ENCODE measurements at places on chromosomes 6 and 20. TPM values are rescaled to one million over a fixed set of nuclear protein-coding genes. Genes with fewer than 3 reads are reported as not detected.

Gene CLDN20
- total RNA-seq = 0.19 TPM

Gene SLPI
- 983 TPM for total RNA-seq

Gene MATN4
- 0.09 TPM for total RNA-seq

Gene BHLHE23
- not detected for total RNA-seq

Gene KIAA0408
- 0.34 TPM for total RNA-seq

Gene MACROD2
- 1.8 TPM for total RNA-seq

Gene TMEM74B
- 0.95 TPM for total RNA-seq

Gene TRIM15
- total RNA-seq = not detected

Gene CPNE5
- 1.2 TPM for total RNA-seq

Gene ZSCAN16
- total RNA-seq = 2.8 TPM

Gene MMP24
- not detected for total RNA-seq

Gene MOCS1
- 10.9 TPM for total RNA-seq

Gene C6orf58
- total RNA-seq = not detected

Gene TULP4
- 55.5 TPM for total RNA-seq

Gene ARMC12
- total RNA-seq = not detected

Gene IL17A
- total RNA-seq = not detected

Gene NKAIN4
- total RNA-seq = not detected

Gene MTFR2
- total RNA-seq = 2.7 TPM

DNA sequence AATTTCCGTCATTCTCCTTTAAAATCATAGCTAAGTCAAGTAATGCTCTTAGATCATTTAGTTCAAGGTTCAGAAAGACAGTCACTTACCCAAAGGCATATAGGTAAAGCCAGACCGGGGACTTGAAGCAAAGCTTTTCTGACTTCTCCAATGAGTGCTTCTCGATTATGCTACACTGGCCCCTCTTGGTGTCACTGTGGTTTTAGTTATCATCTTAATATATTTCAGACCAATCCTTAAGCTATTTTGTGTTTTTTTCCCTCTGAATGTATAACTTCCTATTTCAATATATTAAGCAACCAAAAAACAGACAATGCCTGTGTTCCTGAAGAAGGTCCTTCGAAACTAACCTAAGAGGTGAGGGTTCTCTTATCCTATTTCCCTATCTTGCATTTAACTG, 3.9 kb downstream of the PRDM1 start:
- DNase-seq = no peak

DNA sequence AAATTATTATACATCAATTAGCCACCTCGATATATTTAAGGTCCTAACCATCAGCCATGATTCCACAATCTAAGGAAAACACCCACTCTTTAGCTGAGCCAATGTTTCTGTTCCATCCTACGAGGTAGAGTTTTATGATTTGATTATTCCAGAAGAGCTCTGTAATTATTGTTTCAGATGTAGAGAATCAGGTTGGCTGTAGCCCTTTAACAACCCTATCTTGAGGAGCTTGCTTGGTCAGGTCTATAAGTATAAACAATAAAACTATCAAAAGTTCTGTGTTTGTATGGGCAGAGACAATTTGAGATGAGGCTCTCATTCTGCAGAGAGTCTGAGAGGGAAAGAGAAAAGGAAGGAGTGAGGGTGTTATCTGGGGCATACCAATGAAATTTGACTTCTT, at the start of gene PBOV1:
TSS of gene PBOV1 (minus strand) at position 43 of the 400 bp plus-strand sequence. CDS start 96 bp downstream, outside the sequence.
- DNase-seq = no peak

- DNase-seq = no peak
These were observed 3.3 kb downstream of the ADGRB3 start for GRCh38 chr6:68638230-68638900.

- no peak for DNase-seq
These were observed 18.4 kb downstream of the LAMA4 start for GRCh38 chr6:112235956-112236355.

- no peak for DNase-seq
These were observed 180.6 kb upstream of the PDE10A start for GRCh38 chr6:165843568-165844113.

GRCh38 chr6:160430751-160431150, 82.6 kb downstream of the SLC22A3 start:
- DNase-seq = no peak

GRCh38 chr6:143863771-143864170, 503 bp upstream of the ZC2HC1B start:
- no peak for DNase-seq

DNA sequence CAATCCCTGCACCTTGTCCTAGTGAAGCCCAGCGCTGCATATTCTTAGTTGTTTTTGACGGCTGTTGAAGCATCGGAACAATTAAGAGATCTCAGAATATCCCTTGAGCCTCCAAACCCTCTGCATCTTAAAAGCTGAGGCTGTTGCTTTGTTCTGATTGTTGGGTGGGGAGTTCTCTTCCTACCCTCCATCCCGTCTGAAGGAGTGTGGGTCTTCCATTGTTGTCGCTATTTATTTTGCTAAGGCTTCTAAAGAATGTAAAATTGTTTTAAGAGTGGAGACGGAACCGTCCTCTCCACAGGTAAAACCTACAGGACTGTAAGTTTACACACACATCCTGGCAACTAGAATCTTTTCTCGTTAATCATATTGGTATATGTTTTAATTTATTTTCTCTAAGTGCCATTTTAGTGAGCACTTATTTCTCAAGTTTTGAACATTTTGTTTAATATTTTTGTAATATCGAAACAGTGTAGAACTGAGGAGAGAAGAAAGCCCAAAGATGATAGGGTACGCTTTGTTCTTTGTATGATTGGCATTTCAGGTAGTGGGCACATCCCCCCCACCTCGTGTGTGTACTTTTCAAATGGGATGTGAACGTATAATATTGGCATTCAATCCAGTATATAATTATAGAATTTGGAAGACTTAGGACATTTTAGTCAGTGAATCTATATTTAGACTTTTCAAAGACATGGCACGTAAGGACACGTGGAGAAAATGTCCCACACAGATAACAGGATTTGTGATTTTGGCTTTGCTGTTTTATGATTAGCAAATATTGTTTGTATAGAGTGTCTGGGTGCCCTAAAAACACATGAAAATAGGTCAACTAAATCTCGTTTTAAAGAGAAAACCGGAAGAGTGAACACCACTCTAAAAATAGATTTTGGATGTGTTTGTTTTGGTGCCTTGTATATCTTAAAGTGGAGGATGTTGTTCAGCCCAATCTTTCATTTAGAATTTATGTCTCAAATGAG, 1.3 kb downstream of the RNF146 start:
- no peak for DNase-seq

DNA sequence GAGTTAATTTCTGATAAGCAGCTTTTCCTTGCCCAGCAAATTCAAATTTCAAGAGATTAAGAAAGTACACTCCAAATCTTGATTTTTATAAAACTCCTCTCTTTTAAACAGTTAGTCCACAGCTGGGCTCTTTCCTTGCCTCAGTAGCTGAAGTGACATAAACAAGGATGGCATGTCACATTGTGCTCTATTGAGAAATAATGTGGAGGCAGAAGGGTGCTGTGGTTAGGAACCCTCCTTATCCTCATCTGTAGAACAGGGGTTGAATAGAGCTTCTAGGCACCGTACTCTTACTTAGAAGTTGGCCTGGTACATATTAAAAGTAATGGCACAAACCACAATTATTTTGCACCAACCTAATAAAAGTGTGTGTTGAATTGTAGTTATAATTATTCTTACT, 70.3 kb downstream of the RSPO3 start:
- no peak for DNase-seq

DNA sequence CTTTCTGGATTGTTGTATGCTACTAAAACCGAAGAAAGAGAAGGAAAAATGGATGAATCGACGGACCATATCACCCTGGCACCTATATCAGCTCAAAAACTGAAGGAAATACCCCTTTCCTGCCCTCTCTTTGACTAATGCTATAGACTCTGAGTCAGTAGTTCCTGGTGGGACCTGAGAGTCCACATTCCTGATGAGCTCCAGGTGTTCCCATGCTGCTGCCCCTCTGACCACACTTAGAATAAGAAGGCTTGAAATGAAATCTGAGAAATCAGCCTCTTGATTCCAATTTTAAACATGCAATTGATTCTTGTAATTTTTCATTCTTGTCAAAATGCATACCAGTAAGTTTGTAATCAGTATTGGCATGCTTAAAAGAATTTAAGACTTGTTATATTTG, 75.2 kb downstream of the PRL start:
- no peak for DNase-seq

DNA sequence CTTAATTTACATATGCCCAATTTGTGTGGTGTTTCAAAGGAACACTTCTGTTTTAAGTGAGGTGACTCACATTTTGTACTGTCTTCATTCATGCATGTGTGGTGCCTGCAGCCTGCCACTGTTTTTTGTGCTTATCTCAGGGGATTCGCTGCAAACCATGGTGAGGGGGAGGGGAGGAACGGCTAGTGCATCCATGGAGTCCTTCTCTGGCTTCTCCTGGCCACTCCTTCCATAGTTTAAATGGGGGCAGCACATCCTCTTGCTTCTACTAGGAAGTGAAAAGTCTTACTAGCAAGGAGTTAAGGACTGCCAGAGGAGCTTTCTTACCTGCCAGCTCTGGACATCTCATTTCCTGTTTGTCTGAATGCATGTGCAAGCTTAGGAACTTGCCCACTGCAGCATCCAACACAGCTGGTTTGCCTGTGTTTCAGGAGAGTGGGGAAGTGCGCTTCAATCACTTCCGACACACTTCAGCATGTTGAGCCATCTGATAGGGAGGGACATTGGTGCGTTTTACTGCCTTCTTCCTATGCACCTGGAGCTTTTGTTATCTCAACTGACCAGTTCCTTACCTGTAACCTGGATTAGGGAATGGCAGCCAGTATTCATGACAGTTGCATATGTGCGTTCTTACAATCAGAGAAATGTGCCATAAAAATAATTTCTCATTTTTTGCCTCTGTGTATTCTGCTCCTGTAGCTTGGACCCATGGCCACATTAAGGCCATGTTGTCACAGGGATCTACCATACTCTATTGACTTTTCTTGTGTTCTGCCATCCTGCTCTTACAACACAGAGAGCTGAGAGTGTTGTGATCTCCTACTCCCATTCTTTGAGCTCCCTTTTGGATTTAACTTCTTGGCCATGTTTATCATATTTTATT, 211.3 kb downstream of the ARID1B start:
- no peak for DNase-seq

GRCh38 chr20:10404023-10404628, 29.9 kb downstream of the MKKS start:
- DNase-seq = no peak

DNA sequence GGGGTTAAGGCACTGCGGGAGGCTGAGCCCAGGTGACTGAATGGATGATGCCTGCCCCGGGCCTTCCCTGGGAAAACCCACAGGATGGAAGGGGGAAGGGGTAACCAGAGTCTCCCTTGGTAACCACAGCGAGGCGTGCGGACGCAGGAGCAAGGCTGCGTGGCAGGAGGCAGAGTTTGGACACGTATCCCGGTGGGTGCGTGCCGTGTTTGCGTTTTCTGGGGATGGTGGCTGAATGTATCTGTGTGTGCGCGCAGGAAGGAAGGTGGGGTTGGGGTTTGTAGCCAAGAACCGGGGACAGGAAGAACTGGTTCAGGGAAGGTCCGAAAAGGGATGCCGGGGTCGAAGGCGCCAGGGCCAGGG, 1.8 kb downstream of the MDGA1 start:
- no peak for DNase-seq

GRCh38 chr6:83466328-83466727, 35.5 kb upstream of the ME1 start:
- DNase-seq = no peak

- no peak for DNase-seq
These were observed 4.5 kb upstream of the SPDEF start for GRCh38 chr6:34560366-34561226.

DNA sequence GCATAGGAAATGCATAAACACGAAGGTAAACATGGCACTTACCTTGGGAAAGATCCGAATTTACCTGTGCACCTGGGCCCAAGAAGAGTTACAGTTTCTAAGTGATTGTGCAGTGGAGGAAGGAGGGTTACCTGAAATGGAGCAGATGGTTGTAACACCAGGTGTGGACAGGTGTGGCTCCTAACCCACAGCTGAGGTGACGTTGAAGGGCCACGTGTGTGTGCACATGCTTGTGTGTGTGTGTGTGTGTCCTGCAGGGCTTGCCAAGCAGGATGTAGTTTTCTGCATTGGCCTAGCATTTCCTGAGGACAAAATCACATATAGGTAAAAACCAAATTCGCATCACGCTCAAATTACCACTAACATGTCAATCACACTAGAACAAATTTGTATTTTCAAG, 240.8 kb downstream of the ANKRD60 start:
- no peak for DNase-seq

GRCh38 chr6:10140824-10141223, 274.1 kb downstream of the TFAP2A start:
- no peak for DNase-seq

- no peak for DNase-seq
These were observed 155.7 kb downstream of the DOK5 start for GRCh38 chr20:54631059-54631458.

GRCh38 chr6:145368075-145368474, 367.2 kb downstream of the EPM2A start:
- DNase-seq = no peak

GRCh38 chr6:1068068-1068467, 243.8 kb upstream of the FOXQ1 start:
- no peak for DNase-seq

DNA sequence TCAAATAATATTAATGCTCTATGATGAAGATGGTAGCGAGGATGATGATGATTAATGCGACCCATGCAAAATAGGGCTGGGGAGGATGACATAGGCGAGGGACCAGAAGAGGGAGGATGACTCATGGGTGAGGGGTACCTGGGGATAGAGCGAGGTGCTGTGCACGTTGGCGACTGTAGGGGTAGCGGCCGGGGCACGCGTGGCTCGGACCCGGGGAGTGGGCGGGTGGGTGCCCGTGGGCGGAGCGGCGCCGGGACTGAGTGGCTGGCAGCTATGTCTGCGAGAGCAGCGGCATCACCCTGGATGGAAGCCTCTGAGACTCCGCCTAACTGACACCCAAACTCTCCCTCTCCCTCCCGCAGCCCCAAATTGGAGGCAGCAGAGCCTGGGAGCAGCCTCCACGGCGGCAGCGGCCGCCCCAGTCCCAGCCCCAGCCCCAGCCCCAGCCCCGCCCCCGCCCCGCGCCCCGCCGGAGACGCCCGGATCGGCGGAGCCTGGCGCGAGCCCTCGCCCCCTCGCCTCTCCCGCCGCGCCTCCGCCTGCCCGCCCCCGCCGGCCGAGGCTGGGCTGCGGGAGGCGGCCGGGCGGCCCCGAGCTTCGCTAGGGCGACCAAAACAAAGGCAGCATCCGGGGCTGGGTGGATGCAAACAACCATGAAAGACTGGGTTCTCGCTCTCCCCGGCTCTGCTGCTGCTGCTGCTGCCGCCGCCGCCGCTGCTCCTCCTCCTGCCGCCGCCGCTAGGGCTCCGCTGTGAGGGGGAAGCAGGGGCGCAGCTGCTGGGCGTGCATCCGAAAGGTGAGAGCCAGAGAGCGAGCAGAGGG, at the start of gene RIMS1:
TSS of gene RIMS1 (plus strand) at position 367 of the 822 bp plus-strand sequence. CDS start 474 bp downstream, outside the sequence.
- DNase-seq = no peak

GRCh38 chr6:163945808-163946207, 531.3 kb downstream of the QKI start:
- no peak for DNase-seq
